ENCODE measurements at places on chromosomes 7 and 10.

- no peak overlapping the region for H3K4me3 ChIP-seq
- DNase-seq: no peak
- no peaks in the 10 kb centered on the region for H3K27me3 ChIP-seq
- no peak overlapping the region for H3K27ac ChIP-seq
Measured at GRCh38 chr10:91684841-91685240, 52.0 kb upstream of the PPP1R3C start.

GRCh38 chr7:18491871-18492270 lies 3.7 kb upstream of the HDAC9 start:
- H3K27ac ChIP-seq: no peak overlapping the region
- no peak for DNase-seq
- no peak overlapping the region for H3K4me3 ChIP-seq
- no peaks in the 10 kb centered on the region for H3K36me3 ChIP-seq
- no peaks in the 10 kb centered on the region for H3K27me3 ChIP-seq
- no peaks in the 10 kb centered on the region for H3K4me1 ChIP-seq

GRCh38 chr10:70775679-70776454 lies 9.3 kb downstream of the TBATA start:
- H3K27ac ChIP-seq: no peak overlapping the region
- H3K27me3 ChIP-seq: no peaks in the 10 kb centered on the region
- H3K36me3 ChIP-seq: no peaks in the 10 kb centered on the region
- no peak for DNase-seq

DNA sequence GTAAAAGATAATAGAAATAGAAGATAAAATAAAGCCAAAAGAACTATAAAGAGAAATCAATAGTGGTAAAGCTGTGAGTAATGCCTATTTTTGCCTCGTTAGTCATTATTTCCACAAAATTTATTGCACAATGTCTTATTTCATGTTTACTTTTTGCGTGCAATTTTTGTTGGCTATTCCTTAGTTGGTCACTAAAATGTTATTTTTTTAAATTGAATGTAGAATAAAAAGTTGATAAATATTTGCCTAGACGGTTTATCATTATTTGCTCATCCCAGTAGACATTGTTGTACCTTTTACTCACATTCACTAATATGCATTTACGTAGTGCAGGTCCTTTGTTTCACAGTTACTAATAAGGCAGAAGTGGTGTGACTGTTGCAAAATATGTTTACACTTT lies 227.8 kb upstream of the BMPER start:
- no peaks in the 10 kb centered on the region for H3K27me3 ChIP-seq
- H3K4me3 ChIP-seq: no peak overlapping the region
- no peak overlapping the region for H3K27ac ChIP-seq
- no peaks in the 10 kb centered on the region for H3K4me1 ChIP-seq
- H3K36me3 ChIP-seq: no peaks in the 10 kb centered on the region

GRCh38 chr10:36050763-36051499 lies 408.8 kb upstream of the FZD8 start:
- H3K27me3 ChIP-seq: no peaks in the 10 kb centered on the region
- no peaks in the 10 kb centered on the region for H3K36me3 ChIP-seq
- no peak overlapping the region for H3K4me3 ChIP-seq
- DNase-seq: no peak
- no peaks in the 10 kb centered on the region for H3K4me1 ChIP-seq

GRCh38 chr7:144720710-144721109 lies 115.1 kb downstream of the TPK1 start:
- DNase-seq: no peak
- no peak overlapping the region for H3K27ac ChIP-seq
- no peaks in the 10 kb centered on the region for H3K27me3 ChIP-seq
- no peak overlapping the region for H3K4me3 ChIP-seq
- H3K36me3 ChIP-seq: no peaks in the 10 kb centered on the region

GRCh38 chr10:11235771-11236170 lies 218.1 kb downstream of the CELF2 start:
- peaks cover 8% of the 10 kb centered on the region for H3K4me1 ChIP-seq
- H3K27ac ChIP-seq: no peak overlapping the region
- H3K36me3 ChIP-seq: no peaks in the 10 kb centered on the region
- H3K27me3 ChIP-seq: no peaks in the 10 kb centered on the region
- no peak overlapping the region for H3K4me3 ChIP-seq

GRCh38 chr7:110139056-110139455 lies 951.9 kb upstream of the LRRN3 start:
- no peak for DNase-seq
- H3K36me3 ChIP-seq: no peaks in the 10 kb centered on the region
- H3K27ac ChIP-seq: no peak overlapping the region
- no peaks in the 10 kb centered on the region for H3K4me1 ChIP-seq
- no peak overlapping the region for H3K4me3 ChIP-seq
- no peaks in the 10 kb centered on the region for H3K27me3 ChIP-seq

DNA sequence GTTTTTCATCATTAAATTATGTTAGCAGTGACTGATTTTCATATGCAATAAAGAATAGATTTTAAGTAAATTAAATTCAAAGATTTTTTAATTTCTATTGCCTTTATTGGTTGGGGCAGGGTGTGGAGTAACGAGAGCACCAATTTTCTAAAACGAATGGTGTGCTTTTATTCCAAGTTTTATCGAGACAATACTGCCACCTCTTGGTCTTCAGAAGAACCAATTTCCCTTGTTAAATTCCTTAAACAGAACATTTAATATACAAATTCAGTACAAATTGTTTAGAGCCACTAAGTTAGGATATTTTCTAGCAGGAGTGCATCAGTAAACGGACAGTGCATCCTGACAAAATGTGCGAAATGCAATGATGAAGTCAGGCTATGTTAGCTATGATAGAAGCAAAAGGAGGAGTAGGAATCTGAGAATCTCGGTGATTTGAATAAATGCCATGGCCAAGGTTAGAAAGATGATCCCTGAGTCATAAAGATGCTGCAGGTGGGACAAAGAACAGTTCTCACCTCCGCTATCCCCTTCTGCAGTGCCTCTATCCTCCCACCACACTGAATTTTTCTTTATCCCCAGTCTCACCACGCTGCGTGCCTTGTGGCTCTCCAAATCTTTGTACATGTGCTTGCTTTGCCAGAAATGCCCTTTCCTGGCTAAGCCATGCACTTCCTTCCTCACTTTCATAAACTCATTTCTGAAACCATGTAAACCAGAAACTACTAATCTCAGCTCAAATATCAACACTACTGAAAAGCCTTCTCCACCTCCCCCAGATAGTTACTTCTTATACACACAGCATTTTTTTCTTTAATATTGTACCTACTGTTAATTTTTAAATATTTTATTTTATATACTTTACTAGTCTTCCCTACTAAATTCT lies 31.9 kb upstream of the AGBL3 start:
- H3K4me3 ChIP-seq: no peak overlapping the region
- H3K4me1 ChIP-seq: no peaks in the 10 kb centered on the region
- DNase-seq: peak; percentile 35
- H3K27me3 ChIP-seq: no peaks in the 10 kb centered on the region
